ENCODE measurements at places on chromosomes 13 and 19. TPM values are rescaled to one million over a fixed set of nuclear protein-coding genes. Genes with fewer than 3 reads are reported as not detected.

Gene CELF5
- total RNA-seq: 0.11 TPM

Gene PTGER1
- total RNA-seq: 0.17 TPM

Gene MEIOSIN
- total RNA-seq: not detected

Gene MTRF1
- 8.9 TPM for total RNA-seq

Gene APOC1
- total RNA-seq: 1.5 TPM

Gene CLIP3
- total RNA-seq: 2.8 TPM

Gene ZNF793
- total RNA-seq: 0.86 TPM
